Left hindlimb (tissue), 1 donor: ENCODE measurements at places on chromosomes 2 and 18.

GRCh38 chr2:120667981-120668380 lies 67.7 kb upstream of the GLI2 start:
- DNase-seq = no peak

- DNase-seq = no peak
Measured at GRCh38 chr2:127015106-127015910, 91.6 kb downstream of the BIN1 start.

DNA sequence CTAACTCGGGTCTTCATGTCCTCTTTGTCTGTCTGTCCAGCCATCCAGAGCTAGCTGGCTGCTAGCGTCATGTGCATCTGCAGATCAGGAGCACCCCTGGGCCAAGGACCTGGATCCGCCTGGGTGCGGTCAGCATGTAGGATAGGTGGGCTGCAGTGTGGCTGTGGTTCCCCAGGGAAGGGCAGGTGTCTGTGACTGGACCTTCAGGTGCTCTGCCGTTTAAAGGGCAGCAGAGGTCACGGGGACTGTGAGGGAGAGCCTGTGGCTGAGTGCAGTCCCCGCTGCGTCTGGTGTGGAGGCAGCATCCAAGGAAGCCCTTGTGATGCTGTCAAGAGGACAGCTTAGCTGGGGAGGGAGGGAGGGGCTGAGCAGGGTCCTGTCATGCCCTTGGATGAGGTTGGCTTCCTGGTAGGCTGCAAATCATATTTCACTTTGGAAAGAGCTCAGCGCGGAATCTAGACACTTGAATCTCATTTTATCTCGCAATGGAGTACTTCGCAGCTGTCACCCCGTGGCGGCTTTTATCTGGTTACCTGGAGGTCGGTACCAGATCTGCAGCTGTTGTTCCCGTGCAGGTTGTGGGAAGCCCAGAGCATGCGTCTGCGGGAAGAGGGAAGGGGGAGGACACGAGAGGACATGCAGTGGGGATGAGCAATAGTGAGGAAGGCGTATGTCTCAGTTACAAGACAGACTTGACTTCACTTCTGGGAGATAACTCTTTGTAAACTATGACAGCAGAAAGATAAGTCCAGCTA lies 5.9 kb upstream of the RALB start:
- peak; percentile 14 for DNase-seq

DNA sequence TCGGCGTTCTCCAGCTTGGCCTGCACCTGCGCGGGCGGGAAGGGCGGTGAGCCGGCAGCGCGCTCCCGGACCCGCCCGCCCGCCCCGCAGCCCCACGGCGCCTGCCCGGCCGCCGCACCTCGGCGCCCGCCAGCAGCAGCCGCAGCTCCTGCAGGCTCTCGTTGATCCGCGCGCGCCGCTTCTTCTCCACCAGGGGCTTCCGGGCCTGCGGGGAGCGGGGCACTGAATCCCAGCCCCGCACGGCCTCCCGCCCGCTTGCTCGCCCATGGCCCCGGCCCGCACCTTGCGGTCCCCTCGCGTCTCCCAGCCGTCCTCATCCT lies 335 bp downstream of the HES6 start:
- no peak for DNase-seq
